ENCODE measurements at places on chromosomes 2 and 18.

GRCh38 chr2:174952607-174953006 is 52.6 kb downstream of the CHN1 start:
- no peak for DNase-seq

- peak; percentile 33 for DNase-seq
These were observed at the start of gene TYMS for GRCh38 chr18:657311-658000. Gene TYMS, plus strand, starts transcription at chr18:657653. Its CDS starts 90 bp downstream, at chr18:657743.

GRCh38 chr2:117818921-117819320 is 4.4 kb downstream of the DDX18 start:
- DNase-seq = no peak

DNA sequence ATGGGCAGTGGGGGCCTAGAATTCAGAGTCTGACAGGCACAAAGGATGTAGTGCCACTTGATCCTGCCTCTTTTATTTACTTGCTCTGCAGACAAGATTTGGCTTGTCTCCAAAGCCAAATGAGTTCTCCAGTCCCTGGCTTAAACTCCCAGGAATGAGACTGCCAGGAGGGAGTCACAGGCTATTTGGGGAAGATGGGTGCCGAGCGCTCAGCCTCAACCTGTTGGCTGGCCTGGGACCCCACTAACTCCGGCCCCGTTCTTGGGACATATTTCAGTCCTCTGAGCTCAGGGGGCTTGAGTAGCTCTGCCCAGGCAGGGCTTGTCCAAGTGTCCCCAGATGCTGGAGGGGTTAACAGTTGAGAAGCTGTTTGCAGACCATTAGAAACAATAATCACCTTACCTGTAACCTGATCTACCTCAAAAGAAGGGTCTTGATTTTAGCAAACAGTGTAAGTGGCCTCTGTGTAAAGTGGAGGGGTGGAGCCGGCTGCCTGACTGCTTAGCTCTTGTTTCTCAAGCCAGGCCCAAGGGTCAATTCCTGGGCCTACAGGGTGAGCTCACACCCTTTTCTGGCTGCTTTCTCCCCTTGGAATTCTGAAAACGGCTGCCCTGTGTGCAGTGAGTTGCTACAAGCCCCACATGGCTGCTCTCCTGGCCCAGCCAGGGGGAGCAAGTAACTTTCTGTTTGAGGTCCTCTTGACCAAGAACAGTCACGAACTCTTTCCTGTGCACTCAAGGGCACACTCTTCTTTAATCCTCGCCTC is 27.1 kb upstream of the FZD5 start:
- DNase-seq = no peak

GRCh38 chr2:24720310-24720709 is 72.9 kb downstream of the PTRHD1 start:
- no peak for DNase-seq
